ENCODE measurements at places on chromosomes 6 and 20.

- no peak for DNase-seq
These were observed 45.1 kb downstream of the LHFPL5 start for GRCh38 chr6:35850208-35850607.

- DNase-seq: no peak
These were observed 68.0 kb upstream of the PIM1 start for GRCh38 chr6:37101991-37102298.

DNA sequence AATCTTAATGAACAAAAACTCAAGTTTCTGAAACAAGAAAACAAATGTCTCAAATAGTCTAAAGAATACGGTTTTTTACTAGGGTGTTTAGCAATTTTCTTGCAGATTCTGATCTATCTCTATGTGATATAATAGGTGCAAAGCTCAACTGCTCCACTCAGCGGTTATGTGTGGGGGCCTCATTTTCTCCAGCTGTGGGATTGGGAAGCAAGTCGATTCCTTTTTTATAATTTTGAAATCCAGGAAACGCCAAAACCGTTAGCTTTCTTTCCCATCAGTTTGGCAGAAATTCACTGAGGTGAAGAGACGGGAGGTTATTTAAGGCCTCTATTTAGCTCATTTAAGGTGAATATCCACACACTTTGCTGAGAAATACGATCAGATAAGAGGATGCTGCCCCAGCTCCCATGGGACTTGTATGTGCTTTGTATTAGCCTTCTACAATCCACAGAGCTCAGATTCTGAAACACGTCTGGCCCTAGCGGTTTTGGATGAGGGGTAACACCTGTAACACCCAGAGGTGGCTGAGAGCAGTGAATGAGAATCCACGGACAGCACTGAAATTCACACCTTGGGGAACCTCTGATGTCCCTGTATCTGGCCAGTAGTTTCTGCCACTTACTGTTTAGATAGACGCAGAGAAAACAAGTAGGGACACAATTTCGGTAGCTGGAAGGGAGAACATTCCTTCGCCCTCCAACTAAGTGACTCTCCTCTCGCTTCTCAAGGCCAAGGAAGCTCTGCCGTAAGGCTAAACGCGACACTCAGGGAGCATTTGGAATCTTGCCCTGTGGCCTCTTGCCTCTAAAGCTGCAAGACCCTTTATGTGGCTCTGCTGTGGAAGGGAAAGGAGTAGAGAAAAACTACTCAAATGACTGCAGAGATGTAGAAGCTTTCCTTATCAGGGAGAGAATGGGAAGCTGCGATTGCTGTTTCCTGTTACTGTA, 6.5 kb upstream of the BCAS4 start:
- DNase-seq: no peak

DNA sequence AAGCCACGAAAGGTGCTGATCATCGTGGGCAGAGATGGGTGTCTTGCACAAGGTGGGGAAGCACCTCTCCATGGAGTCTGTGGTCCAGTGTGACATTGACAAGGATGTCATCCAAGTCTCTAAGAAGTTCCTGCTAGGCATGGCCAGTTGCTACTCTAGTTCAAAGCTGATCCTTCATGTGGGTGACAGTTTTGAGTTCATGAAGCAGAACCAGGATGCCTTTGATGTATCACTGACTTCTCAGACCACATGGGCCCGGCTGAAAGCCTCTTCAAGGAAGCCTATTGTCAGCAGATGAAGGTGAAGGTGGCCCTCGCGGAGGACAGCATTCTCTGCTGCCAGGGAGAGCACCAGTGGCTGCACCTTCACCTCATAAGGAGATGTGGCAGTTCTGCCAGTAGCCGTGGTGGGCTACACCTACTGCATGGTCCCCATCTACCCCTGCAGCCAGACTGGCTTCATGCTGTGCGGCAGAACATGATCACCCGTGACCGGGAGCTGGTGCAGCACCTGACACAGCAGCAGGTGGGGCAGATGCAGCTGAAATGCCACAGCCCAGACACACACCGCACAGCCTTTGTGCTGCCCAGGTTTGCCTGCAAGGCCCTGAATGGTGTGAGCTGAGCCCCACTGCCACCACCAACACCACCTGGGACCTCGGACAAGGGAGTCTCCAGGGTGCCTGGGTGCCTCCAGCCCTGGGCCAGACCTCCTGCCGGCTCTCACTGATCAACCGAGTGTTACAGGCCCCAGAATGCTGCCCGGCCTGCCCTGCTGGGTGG, 75.0 kb upstream of the SULF2 start:
- DNase-seq: no peak

DNA sequence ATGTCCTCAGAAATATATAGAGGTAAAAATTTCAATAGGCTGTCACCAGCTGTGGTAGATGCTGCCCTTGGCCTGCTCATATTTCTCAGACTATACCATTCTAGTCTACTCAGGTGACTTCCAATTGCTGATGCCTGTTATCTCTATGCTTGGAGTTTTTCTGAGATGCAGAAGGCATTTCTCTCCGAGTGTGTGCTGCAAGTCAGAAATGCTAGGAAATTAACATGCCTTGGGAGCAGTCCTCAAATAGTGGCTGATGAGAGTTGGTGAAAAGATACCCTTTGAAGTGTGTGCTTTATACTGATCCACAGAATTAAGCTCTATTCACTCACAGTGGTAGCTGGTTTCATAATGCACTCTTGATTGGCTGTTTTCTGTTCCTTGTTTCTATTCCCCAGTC, 43.2 kb upstream of the PKIB start:
- DNase-seq: no peak

DNA sequence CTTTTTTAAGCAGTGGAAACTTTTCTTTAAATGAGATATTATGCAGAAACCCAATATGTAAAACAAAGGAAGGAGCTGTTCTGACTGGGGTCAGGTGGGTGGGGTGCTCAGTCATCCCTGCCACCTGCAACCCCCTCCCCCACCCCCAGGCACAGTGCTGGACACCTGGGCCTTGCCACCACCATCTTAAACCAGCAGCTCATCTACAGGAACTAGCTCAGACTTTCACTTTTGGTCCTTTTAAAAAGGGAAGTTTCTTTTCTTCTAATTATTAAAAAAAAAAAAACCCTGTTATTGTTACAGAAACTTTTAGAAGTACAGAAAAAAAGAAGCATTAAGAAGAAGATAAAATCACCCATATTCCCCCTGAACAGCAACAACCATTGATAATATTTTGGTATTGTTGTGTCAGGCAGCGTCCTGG, 37.1 kb downstream of the PPP1R16B start:
- DNase-seq: no peak

DNA sequence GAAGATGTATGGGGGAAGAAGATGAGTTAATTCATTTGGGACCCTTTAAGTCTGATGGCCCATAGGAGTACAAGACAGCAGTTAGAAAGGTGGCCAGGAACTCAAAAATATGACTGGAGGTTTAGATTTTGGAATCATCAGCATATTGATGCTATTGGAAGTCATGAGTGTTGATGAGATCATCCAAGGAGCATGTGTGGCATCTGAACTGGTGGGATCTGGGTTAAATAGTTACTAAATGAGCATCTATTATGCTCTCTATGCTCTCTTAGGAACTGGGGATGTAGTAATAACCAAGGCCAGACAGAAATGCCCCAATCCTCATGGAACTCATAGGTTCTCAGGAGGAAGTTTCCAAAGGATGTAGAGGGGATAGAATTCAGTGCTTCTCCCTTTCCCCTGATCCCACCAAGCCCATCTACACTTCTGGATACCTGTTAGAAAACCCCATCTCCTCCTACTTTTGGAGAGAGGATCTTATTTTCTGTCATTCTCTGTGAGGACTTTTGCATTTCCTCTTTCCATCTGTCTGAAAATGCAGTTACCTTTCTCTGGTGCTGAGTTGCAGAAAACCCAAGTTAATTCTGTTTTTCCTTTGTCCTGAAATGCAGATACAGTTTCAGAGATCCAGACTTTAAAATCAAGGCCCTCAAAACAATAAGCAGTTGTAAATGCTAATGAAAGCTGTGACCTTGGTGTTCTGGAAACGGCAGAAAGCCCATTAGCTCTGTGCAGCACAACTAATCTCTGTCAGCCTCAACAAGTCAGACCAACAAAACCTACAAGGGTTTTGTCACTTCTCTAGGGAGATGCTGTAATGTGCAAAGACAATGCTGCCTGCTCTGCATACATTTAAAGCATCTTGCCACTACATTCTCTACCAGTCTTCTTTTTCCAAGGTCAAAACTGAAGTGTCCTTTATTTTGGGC, 65.8 kb downstream of the TBC1D7 start:
- DNase-seq: no peak

GRCh38 chr20:44540834-44541233, 19.0 kb upstream of the SERINC3 start:
- DNase-seq: no peak

- no peak for DNase-seq
These were observed 57.8 kb upstream of the MRPS10 start for GRCh38 chr6:42275376-42276033.

DNA sequence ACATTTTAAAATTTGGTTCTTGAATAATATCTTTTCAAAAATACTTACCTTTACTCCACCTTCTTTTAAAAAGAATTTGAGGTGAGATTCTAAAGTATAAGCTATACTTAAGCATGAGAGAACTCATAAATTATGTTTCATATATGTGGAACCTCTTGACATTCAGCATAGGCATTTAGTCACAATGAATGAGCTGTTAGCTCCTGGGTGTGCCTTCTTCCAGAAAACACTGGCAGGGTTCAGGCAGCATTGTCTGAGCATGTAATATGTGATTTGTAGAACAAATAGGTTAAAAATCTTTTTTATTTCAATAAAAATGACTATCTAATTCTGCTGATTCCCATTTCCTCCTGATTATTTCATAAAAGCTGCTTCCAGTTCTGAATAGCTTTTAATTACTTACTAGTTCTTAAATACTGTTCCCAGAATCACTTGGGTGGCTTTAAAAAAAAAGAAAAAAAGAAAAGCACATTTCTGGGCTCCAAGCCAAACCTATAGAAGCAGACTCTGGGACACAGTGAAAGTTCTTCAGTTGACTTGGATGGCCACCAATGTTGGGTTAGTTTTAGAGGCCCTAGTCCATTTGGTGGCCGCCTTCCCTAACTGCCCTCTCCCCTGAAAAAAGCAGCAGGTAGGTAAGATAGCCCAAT, 20.2 kb downstream of the RNF8 start:
- DNase-seq: no peak

GRCh38 chr20:24275946-24276705, 193.3 kb upstream of the SYNDIG1 start:
- DNase-seq: no peak

- DNase-seq: no peak
These were observed 51.2 kb downstream of the LGSN start for GRCh38 chr6:63268574-63268973.

GRCh38 chr6:146587459-146587858, 11.3 kb upstream of the ADGB start:
- DNase-seq: no peak

DNA sequence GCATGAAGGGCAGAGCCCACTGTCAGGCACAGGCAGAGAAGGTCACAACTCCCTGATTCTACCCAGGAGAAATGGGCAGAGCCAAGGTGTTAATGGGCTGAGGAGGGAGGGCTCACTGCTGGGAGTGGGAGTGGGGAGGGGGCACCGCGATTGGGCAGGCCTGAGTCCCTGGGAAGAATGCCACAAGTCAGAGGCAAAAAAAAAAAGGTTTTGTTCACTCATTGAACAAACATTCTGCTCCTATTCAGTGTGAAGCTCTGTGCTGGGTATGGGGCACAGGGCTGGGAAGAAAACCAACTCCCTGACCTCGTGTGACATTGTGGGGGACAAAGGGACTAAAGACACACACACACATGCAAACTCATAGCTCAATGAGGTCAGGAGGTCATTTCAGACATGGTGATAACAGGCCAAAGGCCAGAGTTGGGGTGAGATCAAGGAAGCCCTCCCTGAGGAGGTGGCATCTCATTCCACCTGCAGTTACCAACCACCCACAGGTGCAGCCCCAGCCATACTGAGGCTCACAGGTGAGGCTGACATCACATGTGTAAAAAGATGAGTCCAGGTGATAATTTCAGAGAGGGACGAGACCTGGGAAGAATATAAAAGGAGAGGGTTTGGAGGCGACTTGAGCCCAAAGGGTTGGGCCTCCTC, 3.2 kb upstream of the PMEPA1 start:
- no peak for DNase-seq

GRCh38 chr20:358891-359555, 12.1 kb downstream of the NRSN2 start:
- no peak for DNase-seq
